ENCODE measurements at places on chromosomes 2 and 18.

GRCh38 chr2:218367415-218368149, 10.9 kb downstream of the CATIP start:
- peak; percentile 96 for DNase-seq

DNA sequence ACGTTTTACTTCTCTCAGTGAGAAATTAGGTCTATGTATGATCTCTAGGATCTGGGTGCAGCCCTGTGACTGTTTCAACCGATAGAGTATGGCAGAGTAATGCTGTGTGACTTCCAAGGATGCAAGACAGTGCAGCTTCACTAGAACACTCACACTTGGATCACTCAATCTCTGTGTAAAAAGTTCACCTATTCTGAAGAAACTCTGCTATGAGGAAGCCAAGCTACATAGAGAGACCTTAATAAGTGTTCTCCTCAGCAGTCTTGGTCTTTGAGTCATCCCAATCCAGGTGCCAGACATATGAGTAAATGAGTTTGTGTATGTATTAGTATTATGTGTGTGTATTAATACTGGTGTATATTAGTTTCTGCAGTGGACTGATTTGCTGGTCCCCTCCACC, 335.0 kb downstream of the NR4A2 start:
- DNase-seq = no peak

GRCh38 chr18:22318745-22319407, 98.8 kb downstream of the CTAGE1 start:
- no peak for DNase-seq

- DNase-seq = no peak
These were observed 744.4 kb downstream of the KCNJ3 start for GRCh38 chr2:155442755-155443372.

- DNase-seq = no peak
These were observed 45.3 kb upstream of the PDK1 start for GRCh38 chr2:172510548-172510947.

- no peak for DNase-seq
These were observed 349.3 kb upstream of the SLC14A2 start for GRCh38 chr18:45266023-45266422.

GRCh38 chr2:53477517-53477916, 290.1 kb upstream of the CHAC2 start:
- no peak for DNase-seq

GRCh38 chr2:237319887-237320286, 94.1 kb downstream of the COL6A3 start:
- no peak for DNase-seq

DNA sequence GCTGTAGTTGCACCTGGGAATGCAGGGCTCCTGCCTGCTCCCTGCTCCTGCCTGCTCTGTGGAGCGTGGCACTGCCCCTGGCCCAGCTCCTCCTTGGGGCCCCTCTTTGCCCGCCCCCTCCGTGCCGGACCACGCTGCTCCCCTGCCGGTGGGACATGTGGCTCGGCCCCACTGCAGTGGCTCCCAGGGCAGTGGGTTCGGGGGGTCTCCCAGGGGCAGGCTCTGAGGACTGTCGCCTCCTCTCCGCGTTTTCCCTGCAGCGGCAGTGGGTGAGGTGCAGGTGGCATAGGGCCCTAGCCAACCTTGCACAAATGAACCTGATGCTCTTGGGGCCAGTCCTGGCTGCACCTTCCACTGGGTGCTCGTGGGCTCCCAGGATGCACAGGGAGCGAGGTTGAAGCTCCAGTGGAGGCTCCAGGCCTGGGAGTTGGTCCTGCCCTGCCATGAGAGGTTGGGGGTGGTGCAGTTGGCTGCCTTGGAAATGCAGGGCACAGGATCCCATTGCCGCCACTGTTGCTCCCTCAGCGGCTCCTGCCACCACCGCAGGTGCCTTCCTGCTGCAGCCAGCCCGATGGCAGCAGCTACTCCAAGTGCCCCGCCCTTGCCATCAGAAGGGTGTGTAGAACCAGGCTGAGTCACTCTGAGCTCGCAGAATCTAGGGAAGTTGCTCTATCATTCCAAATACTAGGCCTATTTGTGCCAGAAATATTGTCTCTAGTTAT, 313.1 kb upstream of the SYT4 start:
- no peak for DNase-seq

GRCh38 chr18:25310045-25310444, 41.9 kb downstream of the ZNF521 start:
- DNase-seq = no peak

DNA sequence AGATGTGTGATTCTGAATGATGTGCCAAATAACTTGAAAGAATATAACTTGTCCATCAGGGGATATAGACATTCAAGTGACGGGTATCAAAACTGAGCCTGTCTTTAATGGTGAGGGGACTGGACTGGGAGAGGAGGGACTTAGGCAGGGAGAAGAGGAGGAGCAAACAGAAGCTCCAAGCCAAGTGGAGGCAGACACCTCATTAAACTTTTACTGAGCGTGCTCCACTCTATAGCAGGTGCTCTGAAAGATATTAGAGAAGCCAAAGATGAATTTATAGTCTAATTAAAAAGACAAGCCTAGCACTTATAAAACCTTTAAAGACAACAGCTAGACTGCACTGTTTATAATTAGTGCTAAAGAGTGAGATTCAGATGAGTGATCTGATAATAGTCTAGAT, 47.7 kb upstream of the SMAD2 start:
- DNase-seq = no peak
